ENCODE measurements at places on chromosomes 13 and 19.

DNA sequence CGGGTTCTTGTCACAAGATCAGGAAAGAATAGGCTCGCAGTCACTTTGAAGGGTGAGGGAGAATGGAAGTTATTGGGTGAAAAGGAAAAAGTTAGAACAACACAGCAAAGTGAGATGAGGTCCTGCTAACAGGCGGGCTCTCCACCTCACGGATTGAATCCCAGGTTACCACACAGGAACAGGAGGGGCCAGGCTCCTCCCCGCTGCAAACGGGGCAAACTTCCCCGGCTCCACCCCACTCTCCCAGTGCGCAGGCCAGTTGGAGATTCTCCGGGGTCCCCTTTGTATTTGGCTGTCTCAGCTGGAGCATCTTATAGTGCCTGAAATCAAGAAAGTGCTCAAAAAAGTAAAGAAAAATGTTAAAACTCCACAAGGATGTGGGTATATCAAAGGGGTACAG is 78.3 kb upstream of the IPO5 start:
- DNase-seq: no peak

- DNase-seq: no peak
Observed at GRCh38 chr13:110590577-110590976, 24.8 kb upstream of the NAXD start.

DNA sequence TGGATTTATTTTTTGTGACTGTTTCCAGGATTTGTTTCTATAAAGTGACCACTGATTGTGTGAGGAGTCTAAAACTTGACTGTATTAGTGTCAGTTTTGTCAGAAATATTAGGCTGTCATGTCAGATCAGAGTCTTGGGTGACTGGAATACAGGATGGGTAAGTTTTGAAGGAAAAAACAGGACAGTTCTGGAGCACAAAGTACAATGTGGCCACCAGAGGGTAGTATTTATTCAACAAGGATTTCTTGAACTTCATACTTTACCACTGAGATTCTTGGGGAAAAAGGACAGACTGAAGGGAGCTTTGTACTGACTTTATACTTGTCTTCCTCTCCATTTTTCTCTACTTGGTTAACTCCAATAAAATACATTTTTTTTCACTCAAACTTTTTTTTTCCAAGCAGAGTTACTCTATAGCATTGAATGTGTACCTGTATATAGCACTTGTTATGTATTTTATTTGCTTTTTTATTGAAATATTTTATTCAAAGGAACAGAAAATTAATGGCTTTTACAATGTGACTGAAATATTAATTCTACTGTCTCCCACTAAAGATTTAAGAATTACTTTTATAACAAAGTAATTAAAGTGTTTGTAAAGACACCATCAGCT is 51.1 kb downstream of the LMO7 start:
- no peak for DNase-seq

DNA sequence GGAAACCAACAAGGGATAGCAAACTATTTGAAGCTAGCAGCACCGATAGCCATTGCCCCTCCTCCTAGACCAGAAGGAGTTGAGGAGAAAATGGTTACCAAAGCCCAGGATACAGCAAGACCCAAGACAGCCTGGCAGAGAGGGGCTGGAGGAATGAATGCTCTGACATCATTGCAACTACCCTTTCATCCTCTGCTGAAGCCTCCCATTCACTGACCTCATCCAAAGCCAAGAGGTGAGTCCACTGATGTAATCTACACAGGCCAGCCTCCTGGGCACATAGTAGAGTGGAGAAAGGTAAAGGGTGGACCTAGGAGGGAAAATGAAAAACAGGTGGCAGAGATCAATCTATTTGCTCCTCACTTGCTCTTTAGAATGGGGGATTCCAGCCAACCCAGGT is 42.7 kb upstream of the ZNF780A start:
- DNase-seq: no peak

DNA sequence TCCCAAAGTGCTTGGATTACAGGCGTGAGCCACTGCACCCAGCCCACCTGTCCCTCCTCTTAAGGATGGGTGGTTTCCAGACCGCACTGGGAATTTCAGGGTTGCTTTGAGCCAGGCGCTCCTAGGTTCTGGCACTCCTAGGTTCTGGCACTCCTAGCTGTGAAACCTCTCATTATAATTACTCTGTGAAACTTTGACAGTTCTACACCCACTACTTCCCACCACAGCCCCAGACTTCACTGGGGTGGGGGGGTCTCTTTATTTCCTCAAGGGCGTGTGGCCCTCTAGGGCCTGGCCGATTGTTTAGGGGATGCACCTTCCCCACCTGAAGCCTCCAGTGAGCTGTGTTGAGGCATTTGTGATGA is 2.3 kb upstream of the ADAMTS10 start:
- no peak for DNase-seq

All from NCI-H2029 treated with DMSO at 0.1 percent for 48 hours (cell line).